ENCODE measurements at places on chromosomes 3 and 15.

GRCh38 chr3:118778201-118778600, 256.4 kb downstream of the IGSF11 start:
- DNase-seq, result no peak

- DNase-seq, result no peak
Observed at GRCh38 chr15:93005133-93005532, 83.9 kb downstream of the RGMA start.

DNA sequence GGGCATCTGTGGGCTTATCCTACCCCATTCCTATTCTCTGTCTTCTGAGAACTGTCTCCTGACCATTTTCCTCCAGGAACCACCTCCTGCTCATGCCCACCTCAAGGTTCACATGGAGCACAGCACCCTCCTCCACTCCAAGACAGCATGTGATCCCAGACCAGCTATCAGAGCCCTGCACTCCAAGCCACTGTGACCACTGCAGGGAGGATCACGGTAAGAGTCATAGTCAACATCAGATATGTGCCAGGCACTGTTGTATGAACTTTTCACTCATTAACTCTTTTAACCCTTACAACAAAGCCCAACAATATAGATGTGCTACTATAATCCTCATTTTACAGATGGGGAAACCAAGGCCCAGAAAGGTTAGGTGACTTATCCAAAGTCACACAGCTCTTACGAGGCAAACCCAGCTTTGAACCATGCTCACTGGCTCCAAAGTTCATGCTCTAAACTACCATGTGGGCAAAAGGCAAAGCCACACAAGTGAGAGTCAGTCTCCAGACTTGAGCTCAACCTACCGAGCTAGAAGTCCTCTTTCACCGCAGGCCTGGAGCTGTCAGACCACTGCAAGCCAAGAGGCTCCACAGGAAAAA, 115.1 kb upstream of the IQSEC1 start:
- no peak for DNase-seq

- DNase-seq, result no peak
Observed at GRCh38 chr3:41853540-41854196, 108.2 kb downstream of the ULK4 start.

DNA sequence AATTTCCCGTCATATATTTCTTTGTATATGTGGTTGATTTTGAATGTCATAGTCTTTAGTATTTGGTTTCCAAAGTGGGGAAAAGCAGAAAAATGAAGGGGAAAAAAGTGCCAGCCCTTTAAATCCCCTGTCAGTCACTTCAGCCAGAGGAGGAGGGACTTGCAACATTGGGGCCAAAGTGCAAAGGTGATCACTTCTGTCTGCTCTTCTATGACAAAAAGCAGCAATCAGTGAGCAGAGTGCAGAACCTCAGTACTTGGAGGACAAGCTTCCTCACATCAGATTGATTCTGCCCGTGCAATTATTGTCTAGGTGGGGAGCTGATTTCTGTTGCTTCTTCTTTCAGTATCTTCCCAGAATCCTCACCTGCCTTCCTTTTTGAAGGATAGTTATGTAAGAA, 60.0 kb downstream of the STT3B start:
- DNase-seq, result no peak

DNA sequence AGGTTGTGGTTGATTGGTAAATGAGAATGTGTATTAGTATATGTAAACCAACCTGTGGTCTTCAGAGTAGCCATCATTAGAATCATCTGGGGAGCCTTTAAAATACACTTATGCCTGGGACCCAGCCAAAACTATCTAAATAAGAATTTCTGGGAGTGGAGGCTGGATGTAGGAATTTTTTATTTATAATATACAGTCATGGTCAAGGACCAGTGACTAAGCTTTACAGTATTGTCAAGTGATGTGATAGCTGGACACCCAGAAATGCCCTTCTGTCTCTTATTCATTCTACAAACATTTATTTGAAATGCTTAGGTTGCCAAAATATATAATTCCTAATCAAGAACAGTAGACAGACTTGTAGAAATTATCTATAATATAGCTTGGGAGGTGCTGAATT, 132.2 kb downstream of the MBNL1 start:
- peak; percentile 95 for DNase-seq

GRCh38 chr3:133804896-133805295, 719 bp upstream of the SRPRB start:
- no peak for DNase-seq

DNA sequence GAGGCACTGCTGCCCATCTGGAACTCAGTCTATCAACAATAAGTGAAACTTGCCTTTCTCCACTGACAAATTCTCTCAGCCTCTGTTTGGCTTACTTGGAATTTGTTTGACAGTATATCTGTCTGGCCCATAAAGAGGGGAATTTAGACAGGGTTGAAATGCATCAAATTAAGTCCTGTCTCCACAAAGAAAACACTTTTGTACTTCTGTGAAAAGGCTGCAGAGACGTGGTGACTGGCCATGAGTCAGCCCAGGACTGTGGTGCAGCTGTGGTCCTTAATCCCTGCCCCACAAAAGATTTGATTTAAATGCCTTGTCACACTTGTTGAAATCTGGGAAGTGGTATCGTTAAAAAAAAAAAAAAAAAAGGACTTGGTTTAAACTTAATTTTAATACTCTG, 47.5 kb downstream of the RYR3 start:
- peak; percentile 5 for DNase-seq

Data from fibroblast of skin of back (primary cell).